SJCRH30 (cell line): ENCODE measurements at places on chromosomes 12 and 14. TPM values are rescaled to one million over a fixed set of nuclear protein-coding genes. Genes with fewer than 3 reads are reported as not detected.

Gene KRT80
- total RNA-seq, result 45.7 and 49.0 TPM in 2 replicates

Gene ENDOU
- total RNA-seq, result not detected in 2 replicates

Gene TSPAN19
- 0.13 and 0.49 TPM in 2 replicates for total RNA-seq

Gene MAP3K9
- total RNA-seq, result 7.3 and 7.8 TPM in 2 replicates

Gene SP7
- total RNA-seq, result not detected in 2 replicates

Gene RNASE7
- total RNA-seq, result not detected in 2 replicates

Gene GDF3
- not detected in 2 replicates for total RNA-seq
